Glomerular endothelial cell (primary cell): ENCODE measurements at places on chromosomes 1 and 21. TPM values are rescaled to one million over a fixed set of nuclear protein-coding genes. Genes with fewer than 3 reads are reported as not detected.

MIXL1 gene
- 0.10 and 1.6 TPM in 2 replicates for total RNA-seq

DNA sequence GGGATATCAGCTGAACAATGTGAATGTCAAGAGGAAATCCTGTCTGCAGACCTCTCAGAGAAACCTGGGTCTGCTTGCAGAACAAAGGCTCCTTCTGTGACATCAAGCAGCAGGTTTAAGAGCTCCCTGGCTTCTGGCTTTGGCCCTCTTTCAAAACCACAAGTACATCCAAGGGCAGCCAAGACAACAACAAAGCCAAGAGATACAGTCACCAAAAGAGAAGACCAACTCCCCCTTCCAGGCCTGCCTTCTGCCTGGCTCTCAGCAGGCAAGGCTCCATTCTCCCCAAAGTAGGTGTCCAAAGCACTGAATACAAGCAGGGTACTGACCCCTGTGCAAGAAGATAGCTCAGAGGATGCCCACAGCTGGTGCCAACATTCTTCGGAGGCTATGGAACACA, 11.5 kb downstream of the BCAR3 start:
- DNase-seq = no peak

GRCh38 chr1:45395051-45395450, 54.8 kb upstream of the MUTYH start:
- no peak for DNase-seq

PCAT6 gene
- 6.0 TPM in 1 of 2 replicates, not detected in the other for total RNA-seq

FCRL5 gene
- not detected in 2 replicates for total RNA-seq

GRCh38 chr1:222042120-222042519, 300.2 kb upstream of the DUSP10 start:
- no peak for DNase-seq

- DNase-seq = no peak
Observed at GRCh38 chr1:188429386-188429785, 1600.6 kb downstream of the PLA2G4A start.

TAL1 gene
- 20.4 and 23.2 TPM in 2 replicates for total RNA-seq
